ENCODE measurements at places on chromosomes 5 and 9.
A peak's percentile ranks its signal among the peaks of the same experiment; 100 is the strongest.

DNA sequence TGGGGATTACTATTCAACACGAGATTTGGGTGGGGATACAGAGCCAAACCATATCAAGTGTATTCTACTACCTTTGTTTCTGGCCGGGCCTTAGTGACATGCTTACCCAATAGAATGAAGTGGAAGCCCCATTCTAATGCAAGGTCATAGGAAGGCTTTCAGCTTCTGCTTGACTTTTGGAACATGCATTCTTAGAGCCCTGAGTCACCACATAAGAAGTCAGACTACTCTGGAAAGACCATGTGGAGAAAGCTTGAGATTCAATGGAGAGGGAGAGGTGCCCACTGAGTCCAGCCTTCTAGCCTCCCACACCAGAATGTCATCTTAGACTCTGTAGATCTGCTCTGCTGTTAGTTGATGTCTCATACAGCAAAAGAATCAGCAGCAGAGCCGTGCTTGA is 155.7 kb upstream of the FBN2 start:
- DNase-seq = no peak

DNA sequence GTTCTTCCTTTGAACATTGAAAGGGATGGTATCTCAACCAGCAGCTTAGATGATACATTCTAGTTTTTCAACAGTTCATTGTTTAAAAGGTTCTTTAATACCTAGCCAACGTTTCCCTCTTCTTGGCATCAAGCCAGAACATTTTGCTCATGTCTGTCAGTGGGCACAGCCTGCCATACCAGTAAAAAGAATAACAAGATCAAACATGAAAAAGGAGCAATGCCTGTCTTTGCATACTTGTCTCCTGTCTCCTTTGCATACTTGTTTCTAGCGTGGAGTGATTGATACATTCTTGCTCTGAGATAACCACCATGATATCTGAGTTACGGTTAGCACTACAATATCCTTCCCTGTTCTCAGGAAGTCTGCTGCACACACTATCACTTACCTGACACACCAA is 248.6 kb upstream of the DAPK1 start:
- DNase-seq = no peak

DNA sequence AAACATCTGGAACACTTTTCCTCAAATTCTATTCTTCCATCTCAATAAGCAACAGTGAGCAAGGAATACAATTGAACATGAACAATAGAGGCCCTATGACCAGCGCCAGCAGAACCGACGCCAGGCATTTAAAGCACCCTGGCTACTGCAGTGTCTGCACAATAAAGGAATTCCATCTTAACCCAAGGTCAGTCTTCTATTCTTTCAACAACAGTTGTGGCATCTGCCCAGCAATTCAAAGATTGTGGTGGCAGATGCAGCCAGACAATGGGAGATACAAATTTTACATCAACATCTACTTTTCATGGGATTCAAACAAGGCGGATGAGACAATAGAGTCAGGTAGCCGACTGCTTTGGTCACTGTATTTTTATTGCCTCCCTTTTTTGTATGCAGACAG is 65.9 kb downstream of the ELL2 start:
- DNase-seq = no peak

GRCh38 chr9:36970007-36970888 is 63.8 kb downstream of the PAX5 start:
- no peak for DNase-seq

DNA sequence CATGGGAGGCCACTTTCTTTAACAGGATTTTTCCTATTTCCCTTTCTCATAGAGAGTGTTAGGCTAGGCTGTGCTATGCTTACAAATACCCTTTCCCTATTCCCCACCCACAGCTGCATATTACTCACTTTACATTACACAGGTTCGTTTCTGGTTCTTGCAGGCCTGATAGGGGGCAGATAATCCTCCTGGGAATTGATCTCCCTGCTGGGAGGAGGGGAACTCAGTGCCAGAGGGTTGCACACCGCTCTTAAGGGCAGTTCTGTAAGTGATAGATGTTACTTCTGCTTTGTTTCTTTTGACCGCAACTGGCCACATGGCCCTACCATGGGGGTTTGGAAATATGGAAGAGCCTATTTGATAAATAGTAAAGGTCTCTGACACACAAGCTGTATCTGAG is 54.0 kb upstream of the NTRK2 start:
- DNase-seq = no peak

DNA sequence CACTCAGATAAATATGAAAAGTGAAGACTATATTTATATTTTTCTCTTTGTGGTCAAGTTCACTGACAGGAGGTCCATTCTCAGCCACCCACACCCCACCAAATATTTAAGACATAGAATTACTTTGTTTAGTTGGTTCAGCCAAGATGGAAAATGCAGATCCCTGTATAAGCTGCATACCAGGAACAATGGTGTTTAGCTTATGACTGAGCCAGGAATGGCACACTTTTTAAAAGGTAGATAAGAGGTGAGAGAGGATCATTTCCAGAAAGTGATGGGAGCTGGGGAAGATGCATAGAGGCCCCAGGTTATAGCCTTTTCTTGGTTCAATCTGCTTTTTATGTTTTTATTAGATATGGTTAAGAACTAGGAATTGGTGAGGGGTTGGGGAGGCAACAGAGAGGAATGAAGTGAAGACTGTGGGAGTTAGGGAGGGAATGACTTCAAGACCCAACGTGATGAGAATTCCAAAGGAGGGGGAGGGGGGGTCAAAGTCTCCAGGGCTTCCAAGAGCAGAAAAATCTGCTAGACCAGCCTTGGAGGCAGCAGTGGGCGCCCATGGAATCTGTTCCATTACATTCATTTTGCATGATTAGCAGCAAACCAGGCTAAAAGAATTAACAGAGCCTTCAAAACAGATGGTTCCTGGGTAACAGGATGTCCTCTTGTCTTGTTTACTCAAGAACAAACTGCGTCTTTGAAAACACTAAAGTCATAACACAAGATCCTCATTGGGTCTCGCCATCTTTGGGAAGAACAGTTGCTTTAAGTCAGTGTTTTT is 95.2 kb downstream of the FGF1 start:
- no peak for DNase-seq

- peak; percentile 16 for DNase-seq
Observed at GRCh38 chr5:98713027-98713426, 60.4 kb upstream of the RGMB start.

DNA sequence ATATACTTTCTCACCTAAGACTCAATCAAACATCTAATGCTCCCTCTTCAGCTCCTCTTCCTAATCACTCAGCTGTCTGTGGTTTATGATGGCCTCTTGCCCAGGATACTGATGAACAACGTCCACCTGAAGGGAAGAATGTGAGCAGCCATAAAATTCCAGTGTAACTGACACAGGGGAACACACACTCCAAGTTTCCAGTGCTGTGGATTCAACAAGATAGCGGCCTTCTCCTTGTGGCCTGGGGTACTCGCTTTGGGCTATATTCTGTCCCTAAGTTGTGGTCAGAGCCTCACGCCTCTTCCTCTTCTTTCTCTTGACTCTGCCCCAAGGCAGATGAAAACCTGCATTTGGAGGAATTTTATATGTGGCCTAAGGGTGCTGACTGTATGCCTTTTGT is 11.7 kb downstream of the B4GALT1 start:
- no peak for DNase-seq

- DNase-seq = peak; percentile 48
Observed at GRCh38 chr9:93154293-93154903, 20.3 kb upstream of the NINJ1 start.

DNA sequence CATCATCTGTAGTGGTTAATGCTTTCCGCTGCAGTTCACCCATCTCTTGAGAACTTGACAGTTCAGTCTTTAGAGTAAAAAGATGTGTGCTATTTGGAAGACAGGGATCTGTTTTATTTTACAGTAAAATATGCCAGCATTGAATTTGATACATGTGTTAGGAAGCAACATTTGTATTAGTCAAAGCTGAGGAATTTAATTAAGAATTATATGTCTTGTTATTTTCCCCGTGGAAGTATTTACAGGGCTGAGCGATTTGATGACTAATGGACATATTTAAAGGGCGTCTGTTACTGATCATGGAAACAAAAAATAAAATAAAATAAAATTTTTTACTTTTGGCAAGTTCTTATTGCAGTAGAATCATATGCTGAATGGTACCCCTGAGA is 101.3 kb downstream of the PAM start:
- DNase-seq = peak; percentile 57

GRCh38 chr9:93240891-93241334 is 57.0 kb downstream of the WNK2 start:
- no peak for DNase-seq

GRCh38 chr5:95892784-95893354 is 68.8 kb downstream of the ELL2 start:
- DNase-seq = peak; percentile 36

- no peak for DNase-seq
Observed at GRCh38 chr5:61029456-61030162, 84.6 kb downstream of the NDUFAF2 start.

GRCh38 chr9:98805506-98806272 is 1.8 kb upstream of the GALNT12 start:
- DNase-seq = no peak

DNA sequence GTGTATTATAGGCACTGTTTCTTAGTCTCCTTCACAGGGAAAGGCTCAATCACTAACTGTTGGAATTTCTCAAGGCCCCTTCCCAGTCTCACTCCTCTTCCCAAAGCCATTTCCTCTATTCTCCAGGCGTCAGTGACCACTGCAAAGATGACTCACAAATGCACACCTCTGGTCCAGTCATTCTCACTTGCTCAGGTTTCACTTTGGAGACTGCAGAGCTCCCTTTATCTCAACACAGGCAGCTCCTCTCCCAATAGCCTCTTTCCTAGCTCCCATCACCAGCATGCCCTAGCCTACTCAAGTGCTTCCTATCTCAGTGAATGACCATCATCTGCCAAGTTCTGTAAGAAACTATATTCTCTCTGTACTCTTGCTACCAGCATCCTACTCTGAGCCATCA is 323.6 kb downstream of the NTRK2 start:
- DNase-seq = no peak

DNA sequence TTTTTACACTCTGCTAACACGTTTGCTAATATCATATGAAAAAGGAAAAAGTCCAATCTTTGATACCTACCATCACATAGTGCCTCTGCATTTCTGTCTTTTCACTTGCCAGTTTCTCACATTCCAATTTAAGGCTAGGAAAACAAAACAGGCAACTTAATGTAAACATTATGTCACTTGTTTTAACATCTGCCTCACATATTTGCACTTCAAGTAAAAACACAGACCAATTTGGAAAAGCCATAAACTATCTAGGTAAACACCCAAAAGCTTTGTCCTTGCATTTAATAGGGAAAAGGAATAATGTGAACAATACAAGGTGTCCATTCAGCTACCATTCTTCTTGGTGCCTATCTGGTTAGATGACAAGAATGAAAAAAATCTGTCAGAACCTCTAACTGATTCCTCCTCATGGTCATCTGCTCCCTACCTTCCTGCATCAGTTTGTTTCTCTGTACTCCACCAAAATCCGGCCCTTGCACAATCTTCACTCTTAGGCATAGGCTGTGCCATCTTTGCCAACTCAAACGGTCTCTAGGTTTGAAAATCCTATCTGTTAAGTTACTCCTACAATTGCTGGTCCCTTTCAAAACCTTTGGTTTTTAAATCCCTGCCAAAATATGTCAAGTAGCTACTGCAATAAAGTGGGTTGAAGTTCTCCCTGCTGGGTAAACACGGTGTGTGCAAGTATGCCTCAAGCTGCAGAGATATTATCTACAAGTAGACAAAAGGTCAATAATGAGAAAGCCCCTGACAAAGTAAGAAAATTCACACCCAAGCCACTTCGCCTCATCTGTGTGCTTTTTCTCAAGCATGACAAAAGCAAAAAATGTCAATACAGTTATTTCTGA is 3.4 kb downstream of the TLE1 start:
- DNase-seq = no peak

GRCh38 chr5:180639741-180640610 is 9.4 kb downstream of the FLT4 start:
- no peak for DNase-seq

DNA sequence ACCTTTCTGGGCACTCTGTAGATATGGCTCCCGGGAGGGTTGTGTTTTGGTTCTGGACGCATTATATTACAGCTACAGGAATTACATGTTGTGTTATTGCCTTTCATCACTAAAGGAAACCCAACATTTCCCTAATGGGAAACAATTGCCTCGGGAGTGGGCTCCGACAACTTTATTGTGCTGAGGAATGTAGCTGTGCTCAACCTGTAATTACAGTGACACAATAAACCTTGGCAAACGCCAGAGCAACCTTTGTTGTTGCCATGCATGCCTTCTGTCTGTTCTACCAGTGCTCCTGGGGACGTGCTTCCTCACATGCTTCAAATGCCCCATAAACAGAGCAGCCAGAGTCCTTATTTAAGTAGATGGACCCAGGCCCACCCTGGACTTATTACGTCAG is 182.4 kb downstream of the DIRAS2 start:
- DNase-seq = no peak

DNA sequence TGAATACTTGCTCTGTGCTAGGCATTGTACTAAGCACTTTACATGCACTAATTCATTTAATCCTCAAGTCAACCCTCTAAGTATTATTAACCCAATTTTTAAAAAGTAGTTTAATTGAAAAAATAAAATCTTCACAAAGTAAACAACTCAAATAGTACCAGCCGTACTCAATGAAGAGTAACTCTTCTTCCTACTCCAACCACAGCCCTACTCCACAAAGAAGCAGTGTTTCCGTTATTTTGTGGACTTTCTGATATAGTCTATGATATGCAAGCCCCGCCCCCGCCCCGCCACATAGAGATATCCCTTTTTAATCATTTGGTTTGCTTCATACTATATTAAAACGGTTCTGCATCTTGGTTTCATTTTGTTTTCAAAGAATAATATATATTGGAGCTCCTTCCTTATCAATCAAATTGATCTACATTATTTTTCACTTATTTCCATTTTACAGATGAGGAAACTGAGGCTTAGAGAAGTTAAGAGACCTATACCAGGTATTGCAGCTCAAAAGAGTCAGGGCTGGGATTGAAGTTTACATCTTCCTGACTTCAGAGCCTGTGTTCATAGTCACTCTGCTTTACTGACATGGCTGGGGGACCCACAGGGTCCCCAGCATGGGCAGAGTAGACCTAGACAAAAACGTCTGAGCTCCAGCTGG is 78.6 kb downstream of the PCDH1 start:
- DNase-seq = no peak

DNA sequence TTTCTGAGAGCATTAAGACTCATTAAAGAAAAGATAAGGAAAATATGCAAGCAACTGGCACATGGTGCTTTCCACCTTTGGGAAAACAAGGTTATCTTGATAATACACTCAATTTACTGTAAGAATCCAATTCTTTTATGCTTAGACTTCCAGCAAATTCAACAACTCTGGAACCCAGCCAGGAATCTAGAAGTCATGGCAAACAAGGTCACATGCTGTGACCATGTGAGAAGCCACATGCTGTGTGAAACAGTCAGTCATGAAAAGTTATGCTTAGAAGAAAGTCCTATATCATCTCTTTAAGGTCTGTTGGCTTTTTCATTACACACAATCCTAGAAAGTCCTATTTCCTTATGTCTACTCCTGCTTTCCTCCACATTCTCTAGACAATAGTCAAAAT is 581.8 kb upstream of the C9orf72 start:
- no peak for DNase-seq

- no peak for DNase-seq
Observed at GRCh38 chr9:18499980-18500379, 26.0 kb downstream of the ADAMTSL1 start.

Data from AG08395 (cell line).